ENCODE measurements at places on chromosomes 4 and X.

DNA sequence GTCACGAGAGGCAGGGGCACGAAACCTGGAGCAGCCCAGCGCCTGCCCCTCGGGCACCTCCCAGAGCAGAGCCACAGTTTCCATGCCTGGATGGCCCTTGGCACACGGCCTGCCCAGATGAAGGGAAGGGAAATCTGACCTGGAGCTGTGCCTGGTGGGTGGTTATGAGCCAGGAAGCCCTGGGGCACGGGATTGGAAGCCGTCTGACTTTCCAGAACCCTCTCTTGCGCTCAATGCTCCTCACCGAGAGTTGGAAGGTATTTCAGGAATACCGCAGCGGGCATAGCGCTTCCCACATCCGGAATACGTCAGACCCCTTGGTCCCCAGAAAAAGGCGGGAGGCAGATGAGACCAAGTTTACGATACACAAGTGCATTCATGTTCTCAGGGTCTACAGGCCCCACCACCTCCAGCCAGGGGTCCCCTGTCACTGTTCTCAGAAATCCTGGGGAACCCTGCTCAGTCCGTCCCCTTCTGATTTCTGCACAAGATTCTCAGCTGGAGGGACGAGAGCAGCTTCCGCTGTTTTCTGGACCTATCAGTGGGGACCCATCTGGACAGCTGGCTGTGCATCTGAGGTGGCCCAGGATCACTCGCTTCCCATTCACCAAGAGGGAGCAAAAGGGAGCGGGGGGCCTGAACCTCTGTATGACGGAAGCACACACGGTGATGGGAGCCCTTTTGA lies 172.9 kb downstream of the AFAP1 start:
- no peak for DNase-seq

DNA sequence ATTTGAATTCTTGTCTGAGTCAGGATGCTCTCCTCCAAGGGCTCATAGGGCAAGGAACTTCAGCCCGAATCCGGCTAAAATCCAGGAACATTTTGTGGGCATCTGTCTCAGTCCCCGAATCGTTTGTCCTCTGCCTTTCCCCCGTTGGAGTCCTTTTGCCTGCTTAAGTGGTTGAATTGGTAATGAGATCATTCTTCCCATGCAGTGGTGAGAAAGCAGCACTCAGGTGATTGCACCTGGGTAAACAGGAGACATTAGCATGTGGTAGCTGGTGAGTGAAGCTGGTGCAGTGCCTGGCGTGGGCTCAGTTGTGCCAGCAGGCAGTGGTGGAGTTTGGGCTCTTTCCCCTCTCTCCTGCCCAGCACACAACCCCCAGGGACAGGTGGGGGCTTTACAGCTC lies 61.9 kb upstream of the MTM1 start:
- no peak for DNase-seq

DNA sequence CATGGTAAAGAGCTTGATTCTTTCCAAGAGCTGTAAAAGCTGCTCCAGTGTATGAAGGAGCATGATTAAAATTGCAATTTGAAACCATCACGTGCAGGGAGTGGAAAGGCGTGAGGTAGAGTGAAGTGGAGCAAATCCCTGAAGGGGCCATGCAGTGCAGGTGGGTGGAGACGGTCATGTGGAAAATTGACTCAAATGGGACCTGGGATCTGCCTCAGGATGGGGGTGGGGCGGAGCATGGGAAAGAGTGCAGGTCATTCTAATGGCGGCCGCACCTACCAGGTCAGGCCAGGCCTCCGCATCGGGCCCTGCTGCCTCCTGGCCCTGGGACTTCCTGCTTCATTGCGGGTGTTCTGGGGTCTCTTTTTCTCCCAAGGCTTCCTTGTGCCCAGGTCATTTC lies 25.3 kb upstream of the TRIM60 start:
- DNase-seq = no peak

- DNase-seq = no peak
These were observed 89.0 kb downstream of the KDR start for GRCh38 chr4:55036405-55036804.

GRCh38 chr4:87017580-87018342 lies 83.0 kb downstream of the AFF1 start:
- no peak for DNase-seq

DNA sequence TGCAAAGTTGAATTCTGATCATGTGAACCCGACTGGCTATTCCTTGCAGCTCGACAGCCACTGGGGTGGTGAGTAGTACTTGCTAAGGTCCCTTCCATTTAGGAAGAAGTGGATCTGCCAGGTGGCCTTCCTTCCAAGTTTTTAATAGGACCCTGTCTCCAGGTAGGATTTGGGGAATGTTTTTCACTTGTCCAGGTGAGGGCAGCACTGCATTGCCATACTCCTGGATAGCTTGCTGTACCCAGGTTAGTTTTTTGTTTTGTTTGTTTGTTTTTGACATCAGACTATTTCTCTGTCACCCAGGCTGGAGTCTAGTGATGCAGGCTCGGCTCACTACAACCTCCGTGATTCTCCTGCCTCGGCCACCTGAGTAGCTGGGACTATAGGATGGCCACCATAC lies 29.8 kb downstream of the SAGE1 start:
- no peak for DNase-seq

DNA sequence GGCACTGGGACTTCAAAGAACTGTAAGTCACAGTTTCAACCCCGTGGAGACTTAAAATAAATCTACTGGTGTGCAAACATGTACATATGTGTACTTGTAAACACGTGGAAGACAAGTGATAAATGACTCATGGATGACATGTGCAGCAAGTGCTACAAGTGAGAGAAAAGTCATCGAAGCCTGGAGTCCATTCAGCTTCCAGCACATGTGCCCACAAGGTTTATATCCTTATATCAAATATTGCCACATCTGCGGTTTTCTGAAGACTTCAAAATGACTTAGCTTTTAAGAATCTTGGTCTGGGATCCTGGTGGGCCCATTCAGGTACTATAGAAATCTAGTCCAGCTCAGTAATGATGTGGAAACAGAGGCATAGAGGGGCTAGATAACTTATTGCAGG lies 33.0 kb upstream of the TTC29 start:
- DNase-seq = no peak

DNA sequence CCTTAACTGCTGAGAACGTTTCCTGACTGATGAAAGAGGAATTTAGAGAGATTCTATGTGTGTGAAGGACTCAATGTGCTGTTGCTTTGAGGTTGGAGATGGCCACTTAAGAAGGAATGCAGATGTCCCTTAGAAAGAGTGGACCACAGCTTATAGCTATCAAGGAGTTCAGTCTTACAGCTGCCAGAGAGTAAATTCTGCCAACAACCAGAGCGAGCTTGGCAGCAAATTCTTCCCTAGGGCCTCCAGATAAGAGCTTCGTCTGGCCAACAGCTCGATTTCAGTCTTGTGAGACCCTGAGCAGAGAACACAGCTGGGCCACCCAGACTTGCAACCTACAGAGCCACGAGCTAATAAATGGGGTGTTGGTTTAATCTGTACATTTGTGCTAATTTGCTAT lies 21.8 kb downstream of the MID1 start:
- no peak for DNase-seq
